Heart right ventricle (tissue), 16 donors: ENCODE measurements at places on chromosomes 13 and 19. TPM values are rescaled to one million over a fixed set of nuclear protein-coding genes. Genes with fewer than 3 reads are reported as not detected.
A peak's percentile ranks its signal among the peaks of the same experiment; 100 is the strongest.

PTGIR gene
- 1.6 TPM for total RNA-seq

SNRPD2 gene
- total RNA-seq, result 268 TPM

LYPD5 gene
- 1.4 TPM for total RNA-seq

GRCh38 chr19:29364224-29364726, 151.3 kb upstream of the UQCRFS1 start:
- DNase-seq, result no peak
- no peak overlapping the region for H3K27ac ChIP-seq
- no peak overlapping the region for H3K4me3 ChIP-seq
- no peaks in the 10 kb centered on the region for H3K36me3 ChIP-seq
- H3K27me3 ChIP-seq, result peaks cover 28% of the 10 kb centered on the region

DNA sequence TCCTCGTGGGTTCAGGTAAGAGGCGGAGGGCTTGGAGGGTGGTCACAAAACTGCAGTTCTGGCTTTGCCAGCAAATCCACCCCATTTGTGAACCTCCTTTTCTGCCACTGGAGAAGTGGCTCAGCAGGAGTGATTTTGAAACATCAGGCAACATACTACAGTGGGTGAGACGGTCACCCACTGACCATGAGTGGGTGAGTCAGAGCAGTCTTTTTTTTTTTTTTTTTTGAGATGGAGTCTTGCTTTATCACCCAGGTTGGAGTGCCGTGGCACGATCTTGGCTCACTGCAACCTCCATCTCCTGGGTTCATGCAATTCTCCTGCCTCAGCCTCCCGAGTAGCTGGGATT, 3.0 kb downstream of the TOMM40 start:
- H3K4me3 ChIP-seq, result no peak overlapping the region
- H3K27ac ChIP-seq, result no peak overlapping the region
- no peaks in the 10 kb centered on the region for H3K27me3 ChIP-seq
- peaks cover 27% of the 10 kb centered on the region for H3K4me1 ChIP-seq
- peaks cover 67% of the 10 kb centered on the region for H3K36me3 ChIP-seq

GRCh38 chr19:12937093-12937926, 1.1 kb upstream of the CALR start:
- peak overlapping the region; percentile 100 for H3K4me3 ChIP-seq
- DNase-seq, result no peak
- peaks cover 30% of the 10 kb centered on the region for H3K36me3 ChIP-seq
- no peaks in the 10 kb centered on the region for H3K27me3 ChIP-seq
- peaks cover 22% of the 10 kb centered on the region for H3K4me1 ChIP-seq

GRCh38 chr19:3580156-3580934, 4.9 kb upstream of the GIPC3 start:
- no peak overlapping the region for H3K27ac ChIP-seq
- H3K27me3 ChIP-seq, result peaks cover 13% of the 10 kb centered on the region
- no peak for DNase-seq
- H3K4me3 ChIP-seq, result no peak overlapping the region
- H3K4me1 ChIP-seq, result peaks cover 4% of the 10 kb centered on the region
- no peaks in the 10 kb centered on the region for H3K36me3 ChIP-seq

DNA sequence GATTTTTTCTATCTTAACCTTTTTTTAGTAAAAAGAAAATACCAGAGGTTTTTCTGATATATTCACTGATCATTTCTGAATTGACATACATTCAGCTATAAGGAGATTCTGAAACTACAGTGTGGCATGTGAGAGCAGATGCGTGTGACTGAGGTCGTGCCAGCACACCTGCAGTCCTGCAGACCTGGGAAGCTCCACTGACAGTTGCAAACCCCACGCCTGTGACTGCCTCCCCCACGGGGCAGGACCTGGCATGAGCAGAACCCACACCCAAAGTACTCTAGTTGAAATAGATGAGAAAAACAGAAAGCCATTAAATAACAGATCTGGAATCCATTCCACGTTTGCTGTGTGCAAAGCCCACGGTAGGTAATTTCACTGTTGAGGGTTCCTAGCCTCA, 80.7 kb downstream of the TEX29 start:
- no peaks in the 10 kb centered on the region for H3K27me3 ChIP-seq
- H3K4me1 ChIP-seq, result no peaks in the 10 kb centered on the region
- H3K27ac ChIP-seq, result no peak overlapping the region
- H3K36me3 ChIP-seq, result no peaks in the 10 kb centered on the region
- no peak for DNase-seq
- H3K4me3 ChIP-seq, result no peak overlapping the region

GRCh38 chr19:16920816-16921529, 32.2 kb downstream of the F2RL3 start:
- H3K4me1 ChIP-seq, result no peaks in the 10 kb centered on the region
- no peaks in the 10 kb centered on the region for H3K27me3 ChIP-seq
- no peak for DNase-seq
- H3K36me3 ChIP-seq, result no peaks in the 10 kb centered on the region

GRCh38 chr13:28843639-28844038, 23.5 kb downstream of the MTUS2 start:
- H3K27ac ChIP-seq, result no peak overlapping the region
- no peaks in the 10 kb centered on the region for H3K27me3 ChIP-seq
- H3K4me3 ChIP-seq, result no peak overlapping the region
- DNase-seq, result no peak

GRCh38 chr19:42121656-42122069, 10.6 kb downstream of the POU2F2 start:
- H3K36me3 ChIP-seq, result no peaks in the 10 kb centered on the region
- peaks cover 6% of the 10 kb centered on the region for H3K27me3 ChIP-seq
- DNase-seq, result peak; percentile 47
- H3K4me1 ChIP-seq, result no peaks in the 10 kb centered on the region
- H3K4me3 ChIP-seq, result no peak overlapping the region

- no peaks in the 10 kb centered on the region for H3K36me3 ChIP-seq
- no peaks in the 10 kb centered on the region for H3K4me1 ChIP-seq
- no peak overlapping the region for H3K4me3 ChIP-seq
- H3K27ac ChIP-seq, result no peak overlapping the region
- H3K27me3 ChIP-seq, result no peaks in the 10 kb centered on the region
- DNase-seq, result no peak
Measured at GRCh38 chr13:26989261-26989956, 182.2 kb downstream of the USP12 start.

GRCh38 chr13:78341032-78341431, 262.3 kb downstream of the POU4F1 start:
- H3K4me3 ChIP-seq, result no peak overlapping the region
- no peaks in the 10 kb centered on the region for H3K4me1 ChIP-seq
- H3K27ac ChIP-seq, result no peak overlapping the region
- H3K36me3 ChIP-seq, result no peaks in the 10 kb centered on the region

DNA sequence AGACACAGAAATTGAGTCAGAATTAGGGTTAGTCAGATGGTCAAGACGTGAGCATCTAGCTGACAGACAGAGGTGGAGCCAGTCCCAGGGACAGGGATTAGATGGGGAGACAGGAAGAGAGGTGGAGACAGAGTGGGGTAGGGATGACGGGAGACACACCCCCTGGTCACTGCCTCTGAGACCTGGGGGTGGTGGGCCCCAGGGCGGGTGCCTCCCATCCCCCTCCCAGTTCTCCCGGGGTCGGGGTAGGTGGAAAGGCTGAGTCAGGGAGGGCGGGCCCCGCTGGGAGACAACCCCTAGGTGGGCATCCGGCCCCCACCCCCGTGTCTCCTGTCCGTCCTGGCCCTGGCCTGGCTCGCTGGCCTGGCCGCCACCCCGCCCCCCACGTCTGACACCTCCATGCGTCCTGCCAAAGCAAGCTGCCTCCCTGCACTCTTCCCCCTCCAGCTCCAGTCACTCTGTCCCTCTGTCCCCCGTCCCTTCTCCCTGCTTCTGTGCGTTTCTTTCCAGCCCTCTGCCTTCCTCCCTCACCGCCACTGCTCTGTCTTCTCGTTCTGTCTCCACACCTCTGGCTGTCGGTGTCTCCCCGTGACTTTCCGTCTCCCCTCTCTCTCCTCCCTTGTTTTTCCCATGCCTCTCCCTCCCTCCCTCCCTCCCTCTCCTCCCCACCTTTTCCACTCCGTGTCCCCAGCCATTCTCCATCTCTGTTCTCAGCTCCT, 15.1 kb downstream of the CCDC97 start:
- peak; percentile 82 for DNase-seq
- no peaks in the 10 kb centered on the region for H3K27me3 ChIP-seq
- H3K4me3 ChIP-seq, result peak overlapping the region; percentile 33
- peaks cover 19% of the 10 kb centered on the region for H3K36me3 ChIP-seq
- H3K4me1 ChIP-seq, result peaks cover 91% of the 10 kb centered on the region
- H3K27ac ChIP-seq, result peak overlapping the region; percentile 93

DNA sequence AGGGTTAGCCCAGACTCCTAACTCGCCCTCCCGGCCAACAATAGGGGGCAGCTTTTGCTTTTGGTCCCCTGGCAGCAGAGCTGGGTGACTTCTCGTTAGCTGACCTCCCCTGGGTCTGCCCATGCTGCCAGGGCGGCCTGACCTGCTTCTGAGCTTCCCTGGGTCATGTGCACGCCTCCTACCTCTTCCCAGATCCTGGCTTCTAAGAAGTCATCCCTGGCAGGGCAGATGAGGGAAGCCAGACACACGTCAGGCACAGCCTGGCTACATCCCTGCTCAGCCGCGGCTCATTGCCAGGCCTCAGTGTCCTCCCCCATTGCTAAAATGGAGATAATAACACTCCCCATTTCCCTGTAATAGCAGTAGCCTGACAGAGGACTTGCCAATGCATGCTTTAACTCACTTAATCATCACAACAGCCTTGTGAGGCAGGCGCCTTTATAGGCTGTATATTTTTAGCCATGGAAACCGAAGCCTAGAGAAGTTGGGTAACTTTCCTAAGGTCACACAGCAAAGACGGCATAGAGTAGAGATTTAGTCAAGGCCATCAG, 2.1 kb downstream of the KCNK6 start:
- peak overlapping the region; percentile 89 for H3K27ac ChIP-seq
- H3K27me3 ChIP-seq, result no peaks in the 10 kb centered on the region

GRCh38 chr19:29845574-29846176, 33.9 kb downstream of the CCNE1 start:
- DNase-seq, result no peak
- H3K4me1 ChIP-seq, result peaks cover 24% of the 10 kb centered on the region
- peak overlapping the region; percentile 79 for H3K4me3 ChIP-seq
- peak overlapping the region; percentile 67 for H3K27ac ChIP-seq
- no peaks in the 10 kb centered on the region for H3K36me3 ChIP-seq

DNA sequence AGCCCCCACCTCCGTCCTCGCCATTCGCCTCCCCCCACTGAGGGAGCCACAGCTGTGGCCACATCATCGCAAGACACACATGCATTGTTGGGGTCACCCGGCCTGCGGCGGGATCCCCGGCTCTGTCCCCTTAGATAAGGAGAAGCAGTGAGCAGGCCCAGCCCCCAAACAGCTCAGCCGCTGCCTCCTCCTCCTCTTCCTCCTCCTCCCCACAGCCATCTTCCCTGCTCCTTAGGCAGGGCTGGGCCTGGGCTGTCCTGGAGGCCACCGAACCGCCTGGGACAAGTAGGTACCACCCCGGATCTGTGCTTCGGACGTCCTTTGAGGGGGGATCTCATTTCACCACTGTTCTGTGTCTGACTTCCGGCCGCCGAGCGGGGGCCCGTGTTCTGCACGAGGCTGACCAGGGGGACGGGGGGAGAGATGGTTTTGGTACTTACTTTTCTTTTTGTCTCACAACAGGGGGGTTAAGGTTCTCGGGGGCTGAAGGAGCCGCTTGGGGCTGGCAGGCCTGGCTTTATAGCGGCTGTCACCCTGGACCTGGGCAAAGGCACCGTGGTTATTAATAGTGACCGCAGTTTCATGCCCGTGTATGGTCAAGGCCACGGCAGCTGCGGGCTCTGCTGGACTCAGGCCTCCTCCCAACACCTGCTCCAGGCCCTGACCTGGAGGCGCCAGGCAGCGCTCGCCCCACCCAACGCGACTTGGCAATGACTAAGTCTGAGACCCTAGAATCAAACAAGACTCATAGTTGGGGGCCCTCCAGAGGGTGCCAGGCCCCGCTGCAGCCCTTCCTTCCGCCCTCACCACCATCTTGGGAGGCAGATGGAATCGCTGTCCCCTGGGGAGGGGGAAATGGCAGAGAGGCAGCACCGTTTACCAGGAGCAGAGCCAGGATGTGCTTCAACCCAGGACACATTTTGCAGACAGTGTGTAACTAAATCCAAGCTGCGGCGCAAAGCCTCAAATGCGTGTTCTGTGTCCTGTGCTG, 18.3 kb downstream of the NMRK2 start:
- peak overlapping the region; percentile 49 for H3K4me3 ChIP-seq
- H3K4me1 ChIP-seq, result peaks cover 39% of the 10 kb centered on the region
- peak; percentile 64 for DNase-seq
- H3K27me3 ChIP-seq, result no peaks in the 10 kb centered on the region
- H3K36me3 ChIP-seq, result no peaks in the 10 kb centered on the region

- H3K4me1 ChIP-seq, result peaks cover 10% of the 10 kb centered on the region
- H3K27me3 ChIP-seq, result no peaks in the 10 kb centered on the region
- H3K4me3 ChIP-seq, result no peak overlapping the region
- no peak for DNase-seq
- no peaks in the 10 kb centered on the region for H3K36me3 ChIP-seq
- no peak overlapping the region for H3K27ac ChIP-seq
Measured at GRCh38 chr13:72194523-72194922, 327.5 kb upstream of the DACH1 start.

DNA sequence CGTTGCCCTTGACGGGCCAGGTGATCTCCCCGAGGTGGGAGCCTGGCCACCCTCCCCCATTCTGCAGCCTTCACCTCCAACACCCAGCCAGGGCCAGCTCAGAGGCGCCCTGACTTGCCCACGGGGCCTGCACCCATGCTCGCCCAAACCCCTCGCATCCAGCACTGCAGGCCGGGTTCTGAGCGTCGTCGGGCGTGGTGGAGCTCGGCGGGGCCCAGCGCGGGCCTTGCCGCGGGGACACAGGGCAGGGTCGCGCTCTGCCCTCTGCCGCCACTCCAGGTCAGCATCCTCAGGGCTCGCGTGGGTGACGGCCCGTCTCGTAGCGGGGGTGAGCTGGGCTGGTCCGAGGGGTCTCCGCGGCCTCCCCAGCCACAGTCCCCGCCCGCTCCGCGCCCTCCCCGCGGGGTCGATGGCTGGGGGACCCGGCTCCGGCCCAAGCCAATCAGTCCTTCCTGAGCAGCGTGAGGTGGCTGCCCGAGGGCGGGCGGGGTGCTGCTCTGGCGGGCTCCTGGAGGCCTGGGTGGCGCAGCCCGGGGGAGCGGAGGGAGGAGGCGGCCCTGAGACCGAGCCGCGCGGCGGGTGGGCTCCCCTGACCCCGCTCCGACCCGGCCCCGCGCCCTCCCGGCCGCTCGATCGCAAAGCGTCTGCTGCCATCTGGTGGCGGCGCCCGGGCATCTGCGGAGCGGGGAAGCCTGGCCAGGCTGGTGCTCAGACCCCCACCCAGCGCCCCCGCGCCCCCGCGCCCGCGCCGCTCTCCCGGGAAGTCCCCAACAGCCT, 61.4 kb downstream of the CCNE1 start:
- H3K36me3 ChIP-seq, result no peaks in the 10 kb centered on the region
- H3K27ac ChIP-seq, result no peak overlapping the region
- H3K4me3 ChIP-seq, result no peak overlapping the region
- H3K4me1 ChIP-seq, result peaks cover 33% of the 10 kb centered on the region
